ENCODE measurements at places on chromosomes 12 and 14. TPM values are rescaled to one million over a fixed set of nuclear protein-coding genes. Genes with fewer than 3 reads are reported as not detected.
A peak's percentile ranks its signal among the peaks of the same experiment; 100 is the strongest.

HPD gene
- not detected for total RNA-seq

TAS2R19 gene
- total RNA-seq = 4.0 TPM

MSRB3 gene
- 40.0 TPM for total RNA-seq

TMTC2 gene
- 13.0 TPM for total RNA-seq

RSRC2 gene
- 49.5 TPM for total RNA-seq

SRRM4 gene
- not detected for total RNA-seq

EPYC gene
- not detected for total RNA-seq

FOXN4 gene
- total RNA-seq = not detected

RASAL1 gene
- under 0.01 TPM for total RNA-seq

CPSF2 gene
- total RNA-seq = 93.6 TPM

ASPG gene
- total RNA-seq = not detected

LRRC10 gene
- total RNA-seq = not detected

NOVA1 gene
- total RNA-seq = 0.05 TPM

IGF1 gene
- total RNA-seq = 1.0 TPM

MMP14 gene
- total RNA-seq = 73.3 TPM

BDKRB2 gene
- total RNA-seq = 0.34 TPM

DNA sequence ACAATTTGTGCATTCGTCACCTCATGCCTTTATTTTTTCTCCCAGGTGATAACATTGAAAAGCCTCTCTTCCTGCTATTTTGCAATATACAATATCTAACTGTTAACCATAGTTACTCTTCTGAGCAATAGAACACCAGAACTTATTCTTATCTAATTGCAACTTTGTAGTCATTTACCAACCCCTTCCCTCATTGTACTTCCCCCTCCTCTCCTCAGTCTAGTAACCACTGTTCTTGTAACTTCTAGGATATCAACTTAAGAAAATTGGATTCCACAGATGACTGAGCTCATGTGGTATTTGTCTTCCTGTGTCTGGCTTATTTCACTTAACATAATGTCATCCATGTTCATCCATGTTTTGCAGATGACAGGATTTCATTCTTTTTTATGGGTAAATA is 7.6 kb downstream of the MUCL1 start:
- DNase-seq = no peak

DNA sequence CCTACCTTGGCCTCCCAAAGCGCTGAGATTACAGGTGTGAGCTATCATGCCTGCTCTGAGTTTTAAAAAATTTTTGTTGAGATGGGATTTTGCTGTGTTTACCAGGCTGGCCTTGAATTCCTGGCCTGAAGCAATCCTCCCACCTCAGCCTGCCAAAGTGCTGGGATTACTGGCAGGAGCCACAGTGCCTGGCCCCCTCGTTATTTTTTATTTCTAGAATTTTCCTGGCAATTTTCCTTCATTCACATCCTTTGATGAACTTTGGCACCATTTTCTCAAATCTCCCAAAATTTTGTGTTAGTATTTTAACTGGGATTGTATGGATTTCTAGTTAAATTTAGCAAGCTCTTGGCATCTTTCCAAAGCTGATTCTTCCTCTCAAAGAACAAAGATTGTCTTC is 24.6 kb upstream of the SCARB1 start:
- no peak for DNase-seq

- DNase-seq = peak; percentile 10
Observed at GRCh38 chr12:77294016-77294415, 228.6 kb upstream of the E2F7 start.

- peak; percentile 86 for DNase-seq
Observed at GRCh38 chr14:104393898-104394381, 185.6 kb upstream of the C14orf180 start.

GRCh38 chr12:46908936-46909635 is 83.3 kb upstream of the SLC38A4 start:
- DNase-seq = no peak

DNA sequence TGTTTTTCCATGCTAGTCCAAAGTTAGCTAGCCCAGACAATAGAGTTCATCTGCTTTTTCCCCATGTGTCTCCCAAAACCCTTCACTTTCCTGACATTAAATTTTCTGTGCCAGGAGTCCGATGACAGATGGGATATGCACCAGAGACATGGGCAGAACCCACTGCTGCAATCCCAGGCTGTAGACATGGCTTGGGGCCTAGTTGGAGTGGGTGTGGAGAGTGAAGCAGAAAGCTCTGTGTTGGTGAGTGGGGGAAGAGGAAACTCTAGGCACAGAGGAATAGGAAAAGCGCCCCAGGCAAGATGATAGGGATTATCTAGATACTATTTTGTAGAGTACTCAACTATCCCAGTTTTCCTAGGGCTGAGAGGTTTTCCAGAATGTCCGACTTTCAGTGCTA is 4.8 kb upstream of the KRT74 start:
- no peak for DNase-seq

- no peak for DNase-seq
Observed at GRCh38 chr12:125093681-125094330, 28.6 kb downstream of the AACS start.

GRCh38 chr12:65362234-65363031 is 84.0 kb downstream of the MSRB3 start:
- DNase-seq = no peak

DNA sequence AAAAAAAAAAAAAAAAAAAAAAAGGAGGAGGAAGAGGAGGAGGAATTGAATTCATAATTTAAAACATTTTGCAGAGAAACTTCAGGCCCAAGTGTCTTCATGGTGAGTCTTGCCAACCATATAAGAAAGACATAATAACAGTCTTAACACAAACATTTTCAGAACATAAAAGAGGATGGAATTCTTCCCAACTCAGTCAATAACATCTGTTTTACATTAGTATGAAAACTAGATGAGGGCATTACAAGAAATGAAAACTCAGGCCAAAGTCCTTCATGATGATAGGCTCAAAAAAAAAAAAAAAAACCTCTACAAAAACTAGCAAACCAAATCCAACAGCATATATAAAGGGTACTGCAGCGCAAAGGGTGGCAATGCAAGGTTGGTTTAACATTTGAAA is 151.6 kb downstream of the FOXA1 start:
- no peak for DNase-seq

- no peak for DNase-seq
Observed at GRCh38 chr12:49377386-49377785, 10.1 kb downstream of the SPATS2 start.

- no peak for DNase-seq
Observed at GRCh38 chr14:65228436-65228835, 126.1 kb upstream of the MAX start.

GRCh38 chr14:72771561-72771960 is 122.3 kb downstream of the DPF3 start:
- no peak for DNase-seq

- no peak for DNase-seq
Observed at GRCh38 chr12:121981456-121981855, 40.2 kb upstream of the BCL7A start.

- no peak for DNase-seq
Observed at GRCh38 chr14:53103636-53104340, 49.3 kb downstream of the DDHD1 start.

DNA sequence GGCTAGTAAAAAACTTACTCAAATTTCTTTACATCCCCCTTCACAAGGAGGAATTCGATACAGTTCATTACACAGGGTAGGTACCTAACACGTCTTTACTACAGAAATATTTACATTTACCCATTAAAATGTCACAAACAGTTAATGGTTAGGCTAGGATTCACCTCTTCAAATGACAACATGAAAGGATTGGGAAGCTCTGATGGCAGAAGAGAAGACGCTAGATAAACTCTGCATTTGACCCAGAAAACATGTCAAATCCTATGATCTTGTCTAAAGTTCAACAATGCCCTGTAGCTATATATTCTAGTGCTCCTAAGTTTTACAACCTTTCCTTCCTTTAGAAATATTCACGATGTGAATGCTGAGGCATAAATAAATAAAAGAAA is 64.8 kb downstream of the DENND5B start:
- DNase-seq = no peak

- DNase-seq = peak; percentile 19
Observed at GRCh38 chr12:108332791-108333382, 6.2 kb downstream of the CMKLR1 start.

DNA sequence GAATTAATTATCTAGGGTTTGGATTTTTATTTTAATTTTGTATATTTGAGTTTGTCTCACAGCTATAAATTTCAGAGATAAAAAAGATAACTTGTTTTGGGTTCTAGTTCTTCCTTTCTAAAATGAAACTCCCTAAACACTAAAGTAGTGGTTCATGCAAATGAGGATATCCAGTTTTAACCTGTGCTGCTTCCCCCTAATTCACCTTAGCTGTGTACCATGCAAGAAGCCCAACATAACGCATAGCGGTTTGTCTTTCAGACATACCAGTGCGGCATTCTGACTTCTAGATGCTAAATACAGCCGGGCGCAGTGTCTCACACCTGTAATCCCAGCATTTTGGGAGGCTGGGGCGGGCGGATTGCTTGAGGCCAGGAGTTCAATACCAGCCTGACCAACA is 288.6 kb upstream of the NPAS3 start:
- DNase-seq = no peak

- no peak for DNase-seq
Observed at GRCh38 chr12:56223571-56224101, 506 bp upstream of the NABP2 start.

DNA sequence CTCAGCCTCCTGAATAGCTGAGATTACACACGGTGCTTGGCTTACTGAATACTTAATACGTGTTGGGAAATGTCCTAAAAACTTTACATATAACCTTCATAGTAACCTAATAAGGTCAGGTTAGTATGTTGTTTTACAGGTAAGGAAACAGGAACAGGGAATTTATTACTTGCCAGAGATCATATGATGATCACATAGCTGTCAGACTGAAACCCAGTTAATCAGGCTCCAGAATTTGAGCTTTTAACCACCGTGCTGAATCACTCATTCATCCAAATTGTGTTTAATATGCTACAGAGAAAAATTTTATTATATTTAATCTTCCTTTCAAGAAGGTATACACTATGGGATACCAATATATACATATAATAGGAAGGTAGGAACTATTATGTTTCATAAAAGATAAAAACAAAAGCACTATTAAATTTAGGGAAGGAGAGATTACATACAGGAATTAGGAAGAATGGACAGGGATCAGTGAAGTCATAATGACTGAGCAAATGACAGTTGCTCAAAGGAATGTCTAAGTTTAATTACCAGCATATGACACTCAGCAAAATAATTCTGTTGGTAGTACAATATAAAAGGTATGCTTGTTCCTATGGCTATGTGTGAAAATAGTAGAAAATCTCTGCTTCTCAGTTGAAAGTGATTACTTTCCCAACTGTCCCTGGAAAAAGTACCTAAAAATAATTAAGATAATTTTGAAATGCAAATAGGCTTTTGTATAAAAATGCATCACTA is 59.3 kb downstream of the HEATR5A start:
- DNase-seq = peak; percentile 31

DNA sequence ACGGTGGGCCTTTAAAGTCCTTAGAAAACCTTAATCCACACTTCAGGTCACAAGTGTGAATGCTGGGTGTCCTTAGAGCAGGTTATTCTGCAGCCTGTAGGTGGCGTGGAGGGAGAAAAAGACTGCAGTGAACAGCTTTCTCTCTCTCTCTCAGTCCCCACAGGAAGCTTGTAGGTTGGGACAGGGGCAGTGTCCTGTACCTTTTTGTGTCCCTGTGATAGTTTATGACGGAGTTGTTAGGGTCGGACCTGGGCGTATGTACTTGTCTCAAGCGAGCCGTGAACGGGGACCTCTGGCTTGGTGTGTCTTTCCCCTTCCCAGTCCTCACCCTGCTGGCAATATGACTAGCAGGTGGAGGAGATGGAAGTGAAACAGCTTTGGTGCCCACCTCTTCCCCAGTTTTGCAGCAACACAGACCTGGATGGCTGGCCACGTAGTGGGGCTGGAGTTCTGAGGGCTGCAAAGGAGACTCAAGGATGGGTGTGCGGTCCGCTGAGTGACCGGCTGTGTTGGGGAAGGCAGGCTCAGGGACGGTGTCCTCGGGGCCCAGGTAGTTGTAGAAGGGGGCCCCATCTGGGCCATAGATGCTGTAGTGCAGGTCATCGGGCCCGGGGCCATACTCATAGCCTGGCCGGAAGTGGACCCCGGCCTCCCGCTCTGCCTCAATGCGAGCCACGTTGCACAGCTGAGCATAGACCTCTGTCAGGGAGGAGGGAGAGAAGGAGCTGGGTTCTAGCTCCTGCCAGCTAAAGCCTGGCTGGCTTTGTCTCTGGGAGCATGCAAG is 8.9 kb downstream of the ISCA2 start:
- DNase-seq = peak; percentile 43

Measured in dermis blood vessel endothelial cell (primary cell).